ENCODE measurements at places on chromosomes 5 and 9.

GRCh38 chr5:56075361-56075760 lies 80.6 kb upstream of the IL6ST start:
- DNase-seq, result no peak

GRCh38 chr9:122360891-122361290 lies 9.9 kb upstream of the PTGS1 start:
- DNase-seq, result no peak

DNA sequence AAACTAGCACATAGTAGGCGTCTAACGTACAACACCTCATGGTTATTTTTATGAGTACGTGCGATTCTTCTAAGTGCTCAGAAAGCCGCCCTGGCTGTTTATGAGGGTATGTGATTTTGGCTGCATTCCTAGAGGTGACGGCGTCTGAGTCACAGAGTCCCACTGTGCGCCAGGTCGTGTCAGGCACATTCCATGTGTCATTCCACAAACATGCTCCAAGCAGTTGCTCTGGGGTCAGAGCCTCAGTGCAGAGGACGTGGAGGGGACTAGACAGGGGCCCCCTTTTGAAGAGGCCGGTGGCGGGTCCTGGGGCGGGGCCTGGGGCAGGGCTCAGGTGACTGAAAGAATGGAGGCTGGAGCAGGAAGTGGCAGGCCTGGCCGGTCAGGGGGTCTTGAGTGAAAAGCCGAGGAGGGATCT lies 51.9 kb downstream of the NEK6 start:
- DNase-seq, result no peak

DNA sequence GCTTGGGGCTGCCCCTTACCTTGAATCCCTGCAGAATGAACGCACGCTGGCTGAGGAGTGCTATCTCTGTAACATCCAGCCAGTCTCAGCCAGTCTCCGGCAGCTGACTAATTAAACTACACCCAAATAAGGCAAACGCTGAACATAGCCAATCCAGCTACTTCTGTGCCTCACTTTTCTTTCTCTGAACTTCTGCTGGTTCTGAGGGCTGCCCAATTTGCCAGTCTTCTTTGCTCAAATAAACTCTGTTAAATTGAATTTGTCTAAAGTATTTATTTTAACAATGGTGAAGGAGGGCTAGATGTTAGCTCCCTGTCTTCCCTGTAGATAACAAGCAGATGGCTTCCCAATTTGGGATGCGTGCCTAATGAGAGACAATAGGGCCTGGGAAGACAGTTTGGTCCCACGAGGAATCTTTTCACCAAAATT lies 154.0 kb upstream of the NFIL3 start:
- no peak for DNase-seq

GRCh38 chr5:61878471-61878870 lies 427.5 kb upstream of the KIF2A start:
- DNase-seq, result no peak

DNA sequence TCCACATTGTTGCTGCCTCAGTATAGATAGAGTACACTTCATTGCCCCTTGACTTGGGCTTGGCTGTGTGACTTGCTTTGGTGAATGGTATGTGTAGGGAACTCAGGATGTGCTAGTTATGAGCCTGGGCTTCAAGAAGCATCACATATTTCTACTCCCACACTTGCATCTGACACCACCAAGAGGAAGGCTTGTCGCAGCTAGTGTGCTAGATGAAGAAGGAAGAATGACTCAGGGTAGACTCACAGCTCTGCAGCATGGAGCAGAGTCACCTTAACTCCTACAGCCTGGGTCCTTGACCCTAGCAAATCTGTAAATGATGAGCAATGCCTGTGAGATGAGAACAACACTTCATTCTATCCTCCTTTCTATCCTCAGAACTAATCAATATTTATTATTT lies 261.8 kb downstream of the ASTN2 start:
- no peak for DNase-seq

DNA sequence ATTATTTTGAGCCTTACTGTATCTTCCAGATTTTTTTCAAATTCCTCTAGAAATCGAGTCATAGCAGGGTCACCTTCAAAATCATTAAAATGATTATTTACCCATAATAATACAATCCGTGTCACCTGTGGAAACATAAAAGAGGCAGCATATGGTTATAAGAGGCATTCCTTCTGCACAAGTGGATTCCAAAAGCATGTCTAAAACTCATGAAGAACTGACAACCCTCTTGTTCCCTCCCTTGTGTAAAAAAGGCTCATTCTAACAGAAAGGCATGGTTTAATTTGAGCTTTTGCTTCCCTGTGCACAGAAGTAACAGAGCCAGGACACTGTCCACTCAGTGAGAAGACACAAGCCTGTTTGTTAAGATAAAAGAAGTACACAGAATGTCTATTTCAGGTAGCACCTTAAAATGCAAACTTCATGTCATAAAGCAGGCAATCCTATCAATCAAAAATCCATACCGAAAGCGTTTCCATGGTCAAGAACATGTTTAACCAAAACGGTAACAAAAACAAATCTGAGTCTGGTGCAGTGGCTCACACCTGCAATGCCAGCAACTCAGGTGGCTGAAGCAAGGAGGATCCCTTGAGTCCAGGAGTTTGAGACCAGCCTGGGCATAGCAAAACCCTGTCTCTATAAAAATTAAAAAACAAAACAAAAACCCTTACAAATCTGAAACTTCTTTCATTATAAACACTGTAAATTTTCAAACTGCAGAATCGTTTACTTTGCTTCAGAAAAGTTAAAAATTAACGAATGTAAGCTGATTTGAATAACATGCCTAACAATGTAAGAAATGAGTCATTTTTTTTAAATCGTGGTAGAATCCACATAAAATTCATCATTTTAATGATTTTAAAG lies 139.3 kb downstream of the RAPGEF6 start:
- no peak for DNase-seq
